Stimulated activated CD4-positive, alpha-beta T cell treated with anti-CD3 and anti-CD28 coated beads, Interleukin-2, amount 100 ng/mL, for 48 hours (primary cell): ENCODE measurements at places on chromosomes 5 and 9.

DNA sequence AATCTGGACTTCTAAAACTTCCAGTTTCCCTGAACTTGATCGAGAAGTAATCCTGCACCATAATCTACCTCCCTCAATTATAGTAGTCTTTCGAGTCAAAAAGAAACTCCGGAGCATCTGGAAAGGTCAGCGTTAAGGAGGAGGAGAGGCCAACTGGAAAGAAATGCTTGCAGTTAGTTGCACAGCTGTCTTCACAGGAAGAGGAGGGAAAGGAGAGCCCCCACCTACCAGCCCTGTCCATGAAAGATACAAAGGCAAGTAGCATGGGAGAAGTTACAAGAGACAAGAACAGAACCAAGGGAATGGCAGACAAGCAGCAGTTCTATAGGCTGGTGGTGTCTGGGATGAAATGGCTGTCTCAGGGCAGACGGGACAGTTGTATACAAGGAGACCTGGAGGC, 170.6 kb downstream of the RAB3C start:
- no peak for DNase-seq

DNA sequence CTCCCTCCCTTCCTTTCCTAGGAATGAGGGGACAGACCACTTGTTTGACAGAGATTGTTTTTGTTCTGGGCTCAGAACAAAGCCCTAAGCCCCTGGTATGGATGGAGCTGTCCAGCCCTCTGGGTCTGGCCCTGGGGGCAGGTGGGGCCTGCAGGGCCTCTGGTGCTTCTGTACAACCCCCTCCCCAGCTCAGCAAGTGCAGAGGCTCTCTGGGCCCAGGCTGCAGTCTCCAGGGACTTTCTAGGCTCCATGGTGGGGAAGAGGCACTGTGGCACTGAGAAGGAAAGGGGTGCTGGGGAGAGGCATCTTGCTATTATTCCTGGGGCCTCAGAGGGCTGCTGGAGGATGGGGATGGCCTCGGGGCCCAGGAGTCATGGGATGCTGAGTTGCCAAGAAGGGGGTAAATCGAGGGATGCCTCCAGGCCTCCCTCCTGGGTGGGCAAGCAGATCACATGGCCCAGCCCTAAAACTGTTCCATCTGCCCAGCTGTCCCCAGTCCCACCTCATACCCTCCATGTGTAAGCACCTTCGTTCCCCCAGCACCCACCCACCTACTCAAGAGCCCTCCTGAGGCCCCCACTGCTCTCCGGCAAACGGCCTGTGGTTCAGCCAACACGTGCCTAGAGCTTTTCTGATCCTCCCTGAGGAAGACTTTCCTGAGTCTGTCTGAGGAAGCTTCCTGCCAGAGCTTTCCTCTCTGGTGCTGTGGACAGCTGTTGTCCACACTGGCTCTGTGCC, 225.7 kb downstream of the CACNA1B start:
- DNase-seq, result no peak

- DNase-seq, result no peak
These were observed 9.8 kb downstream of the SMIM23 start for GRCh38 chr5:171795381-171795780.

- DNase-seq, result no peak
These were observed 351.4 kb downstream of the PLK2 start for GRCh38 chr5:58108511-58108910.

DNA sequence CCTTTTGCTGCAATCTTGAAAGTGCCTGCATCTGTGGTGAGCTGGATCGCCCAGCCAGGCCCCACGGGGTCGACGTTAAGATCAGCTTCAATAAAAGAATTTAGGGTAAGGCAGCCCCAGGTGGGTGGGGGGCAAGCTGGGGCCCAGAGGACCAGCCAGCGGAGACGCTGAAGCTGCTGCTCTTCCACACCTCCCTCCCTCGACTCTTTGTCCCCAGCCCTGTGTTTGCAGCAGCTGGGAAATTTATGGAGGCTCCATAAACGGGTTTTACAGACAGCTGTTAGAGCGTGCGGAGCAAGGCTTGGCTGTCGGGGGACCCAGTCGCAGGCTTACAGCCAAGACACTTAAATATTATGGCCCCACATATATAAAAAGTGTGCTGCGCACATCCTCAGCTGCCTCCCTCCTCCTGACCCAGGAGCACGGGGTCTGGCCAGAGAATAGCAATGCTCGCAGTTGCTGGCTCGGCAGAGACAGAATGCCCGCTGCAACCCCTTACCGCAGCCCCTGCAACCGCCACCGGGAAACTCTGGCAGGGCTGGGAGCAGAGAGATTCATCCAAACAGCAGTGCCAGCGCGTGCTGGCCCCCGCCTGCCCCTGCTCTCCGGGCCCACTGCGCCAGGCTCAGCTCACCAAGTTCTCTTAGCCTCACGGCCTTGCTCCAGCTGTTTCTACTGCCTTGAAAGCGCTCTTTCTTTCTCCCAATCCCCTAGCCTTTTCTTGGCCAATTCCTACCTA, 28.4 kb upstream of the MVB12B start:
- no peak for DNase-seq

DNA sequence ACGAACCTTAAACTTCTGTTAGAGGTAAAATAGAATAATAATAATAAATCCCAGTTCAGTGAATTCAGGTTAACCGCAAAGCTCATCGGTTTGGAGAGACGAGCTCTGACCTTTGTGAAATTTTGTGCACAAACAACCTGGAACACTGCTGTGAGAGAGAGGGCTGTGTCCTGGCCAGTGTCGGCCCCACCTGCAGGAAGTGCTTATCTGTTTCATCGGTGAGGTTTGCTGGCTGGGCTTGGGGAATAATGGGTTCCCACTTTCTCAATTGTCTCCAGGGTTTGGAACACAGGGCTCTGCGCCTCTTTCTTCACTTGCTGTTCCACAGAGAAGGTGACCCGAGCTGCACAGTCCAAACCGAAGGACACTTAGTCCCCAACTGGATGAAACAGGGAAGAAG, 19.3 kb upstream of the CLPTM1L start:
- DNase-seq, result no peak

DNA sequence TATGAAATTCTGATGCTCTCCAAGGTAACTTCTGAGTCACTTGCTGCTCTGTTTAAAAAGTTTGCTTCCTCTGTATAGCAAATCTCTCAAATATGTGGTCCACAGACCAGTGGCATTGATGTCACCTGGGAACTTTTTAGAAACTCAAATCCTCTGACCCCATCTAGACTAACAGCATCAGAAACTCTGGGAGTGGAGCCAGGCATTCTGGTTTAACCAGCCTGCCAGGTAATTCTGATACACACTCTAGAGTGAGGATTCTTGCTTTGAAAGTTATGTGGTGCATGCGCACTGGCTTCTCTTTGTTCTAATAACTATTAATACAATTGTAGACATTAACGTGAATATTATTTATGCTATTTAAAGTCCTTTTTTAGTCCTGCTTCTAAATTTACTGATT, 298.1 kb downstream of the SLF1 start:
- DNase-seq, result no peak

GRCh38 chr5:88892669-88893068, 9.7 kb upstream of the MEF2C start:
- DNase-seq, result no peak

GRCh38 chr5:5634817-5635216, 212.3 kb downstream of the ICE1 start:
- DNase-seq, result no peak

DNA sequence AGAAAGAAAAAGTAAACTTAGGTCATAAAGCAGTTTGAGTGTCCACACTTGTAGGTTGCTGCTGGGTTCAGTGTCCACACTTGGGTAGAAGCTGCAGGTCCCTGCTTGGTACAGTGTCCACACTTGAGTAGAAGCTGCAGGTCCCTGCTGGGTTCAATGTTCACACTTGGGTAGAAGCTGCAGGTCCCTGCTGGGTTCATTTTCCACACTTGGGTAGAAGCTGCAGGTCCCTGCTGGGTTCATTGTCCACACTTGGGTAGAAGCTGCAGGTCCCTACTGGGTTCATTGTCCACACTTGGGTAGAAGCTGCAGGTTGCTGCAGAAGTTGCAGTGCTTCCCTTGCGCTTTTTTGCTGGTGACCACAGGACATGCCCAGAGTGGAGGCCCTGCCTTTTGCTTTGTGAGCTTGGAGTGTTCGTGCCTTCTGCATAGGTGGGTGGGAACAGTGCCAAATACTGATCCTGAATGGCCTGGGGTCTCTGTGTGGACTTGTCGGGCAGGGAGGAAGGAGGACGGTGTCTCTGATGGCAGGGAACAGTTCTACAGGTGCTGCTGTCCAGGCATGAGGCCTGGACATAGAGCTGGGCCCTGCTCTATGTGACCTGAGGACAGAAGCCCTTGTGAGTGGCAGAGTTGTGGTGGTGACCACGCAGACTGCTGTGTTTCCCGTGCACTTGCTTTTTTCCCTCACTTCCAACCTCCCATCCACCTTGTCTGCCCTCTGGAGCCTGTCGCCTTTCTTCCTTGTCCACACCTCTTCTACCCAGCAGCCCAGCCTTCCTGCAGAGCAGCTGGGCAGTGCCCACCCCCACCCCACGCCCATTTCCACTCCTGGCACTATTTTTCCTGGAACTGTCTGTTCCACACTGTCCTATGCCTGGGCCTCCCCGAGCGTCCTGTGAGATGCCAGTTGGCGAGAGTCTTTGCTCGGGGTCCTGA, 120.8 kb downstream of the EHMT1 start:
- no peak for DNase-seq

GRCh38 chr5:159833088-159833487, 83.2 kb upstream of the ADRA1B start:
- no peak for DNase-seq

- no peak for DNase-seq
These were observed 27.8 kb downstream of the GSN start for GRCh38 chr9:121295662-121296191.

- no peak for DNase-seq
These were observed 117.7 kb downstream of the GAS1 start for GRCh38 chr9:86829496-86830046.

GRCh38 chr5:58011301-58011700, 448.6 kb downstream of the PLK2 start:
- DNase-seq, result no peak

DNA sequence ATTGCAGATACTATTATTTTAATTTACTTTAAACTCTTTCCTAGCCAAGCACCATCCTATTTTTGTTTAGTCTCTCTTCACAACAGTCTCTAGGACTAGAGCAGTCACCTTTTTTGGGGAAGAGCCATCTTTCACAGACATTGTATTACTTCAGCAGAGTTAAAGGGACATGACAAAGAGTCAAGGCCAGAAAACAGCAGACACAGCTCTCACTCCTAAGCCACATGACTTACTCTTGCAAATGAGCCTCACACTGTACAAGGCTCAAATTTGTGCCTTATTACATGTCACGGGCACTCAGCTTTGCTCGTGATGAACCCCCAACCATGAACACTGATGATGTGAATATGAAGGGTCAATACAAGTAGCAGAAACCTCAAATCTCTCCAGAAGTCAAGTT, 104.3 kb downstream of the ZNF608 start:
- no peak for DNase-seq

DNA sequence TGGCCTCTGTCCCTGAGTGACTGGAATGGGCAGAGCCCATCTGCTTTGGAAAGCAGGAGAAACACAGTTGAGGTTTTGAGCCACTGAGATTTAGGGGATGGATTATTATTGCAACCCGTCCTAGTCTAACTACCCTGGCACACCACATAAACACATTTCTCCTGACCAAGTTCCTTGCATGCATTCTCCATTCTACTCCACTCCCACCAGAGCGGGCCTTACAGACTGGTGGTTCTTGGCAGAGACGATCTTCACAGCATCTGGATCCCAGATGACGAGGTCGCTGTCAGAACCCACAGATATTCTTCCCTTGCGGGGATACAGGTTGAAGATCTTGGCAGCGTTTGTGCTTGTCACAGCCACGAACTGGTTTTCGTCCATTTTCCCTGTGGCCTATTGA, 111.0 kb downstream of the DPYSL3 start:
- no peak for DNase-seq

GRCh38 chr9:81411961-81412360, 277.4 kb downstream of the TLE1 start:
- no peak for DNase-seq

DNA sequence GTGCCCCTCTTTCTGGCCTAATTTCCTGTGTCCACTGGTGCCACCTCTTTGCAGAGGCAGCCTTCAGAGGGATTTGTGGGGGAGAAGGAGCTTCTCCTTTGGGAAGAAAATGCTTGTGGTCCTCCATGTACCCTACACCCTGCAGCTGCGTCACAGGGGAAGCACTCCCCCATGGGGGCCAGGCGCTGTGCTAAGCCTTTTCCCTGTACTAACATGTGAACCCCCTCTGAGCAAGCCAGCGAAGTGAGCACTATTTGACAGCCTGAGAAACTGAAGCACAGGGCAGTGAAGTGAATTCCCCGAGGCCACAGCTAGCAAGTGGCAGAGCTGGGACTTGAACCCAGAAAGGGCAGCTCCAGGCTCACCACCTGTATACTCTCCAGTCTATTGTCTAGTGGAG, 32.3 kb downstream of the ERGIC1 start:
- DNase-seq, result no peak

- DNase-seq, result no peak
These were observed 107.8 kb upstream of the GAS1 start for GRCh38 chr9:87054999-87055686.

DNA sequence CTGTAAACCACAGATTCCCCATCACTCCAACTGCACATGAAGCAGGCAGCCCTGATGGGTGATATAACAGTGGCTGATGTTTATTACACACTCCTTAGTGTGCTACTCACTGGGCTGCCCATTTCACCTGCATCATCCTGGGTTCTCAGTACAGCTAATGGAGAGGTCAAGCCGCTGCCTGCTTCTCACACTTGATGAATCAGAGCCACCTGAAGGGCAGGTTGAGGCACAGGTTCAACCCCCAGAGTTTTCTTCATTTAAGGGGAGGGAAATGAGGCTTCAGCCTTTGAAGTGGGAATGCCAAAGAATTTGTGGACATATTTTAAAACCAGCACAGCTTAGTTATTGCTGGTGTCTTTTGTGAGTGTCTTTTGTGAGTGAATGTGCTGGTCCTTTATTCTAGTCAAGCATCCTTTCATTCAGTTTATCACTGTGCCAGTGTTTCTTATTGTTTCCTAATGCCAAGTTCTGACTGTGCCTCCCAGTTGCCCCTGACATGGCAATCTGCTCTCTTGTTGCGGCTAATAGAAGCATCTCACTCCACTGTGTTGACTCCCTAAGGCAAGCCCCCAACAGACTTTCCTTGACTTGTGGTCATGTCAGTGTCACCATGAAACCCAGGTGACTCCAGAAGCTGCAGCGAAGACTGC, 109.2 kb downstream of the FBXL7 start:
- DNase-seq, result no peak

DNA sequence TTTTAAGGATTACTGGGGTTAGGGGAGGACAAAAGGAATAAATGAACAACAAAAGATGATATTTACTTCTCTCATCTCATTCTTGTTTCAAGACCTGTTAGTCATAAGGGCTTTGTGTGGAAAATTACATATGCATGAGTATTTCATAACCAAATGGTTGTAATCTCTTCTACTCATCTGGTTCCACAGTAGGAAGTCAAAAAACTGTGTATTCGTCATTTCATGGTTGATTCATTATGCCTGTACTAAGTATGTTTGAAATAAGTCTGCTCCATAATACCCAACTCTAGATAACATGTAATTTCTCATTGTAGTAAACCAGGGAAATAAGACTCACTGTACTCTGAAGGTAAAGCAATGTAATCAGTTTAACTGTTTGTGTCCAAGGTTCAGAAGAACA, 212.9 kb downstream of the ARRDC3 start:
- DNase-seq, result no peak

- no peak for DNase-seq
These were observed 100.1 kb upstream of the LRRTM2 start for GRCh38 chr5:138975098-138975847.
